Pulmonary artery endothelial cell (primary cell): ENCODE measurements at places on chromosomes 3 and 15.

- DNase-seq: no peak
These were observed 165.8 kb downstream of the PLCL2 start for GRCh38 chr3:17050506-17050905.

DNA sequence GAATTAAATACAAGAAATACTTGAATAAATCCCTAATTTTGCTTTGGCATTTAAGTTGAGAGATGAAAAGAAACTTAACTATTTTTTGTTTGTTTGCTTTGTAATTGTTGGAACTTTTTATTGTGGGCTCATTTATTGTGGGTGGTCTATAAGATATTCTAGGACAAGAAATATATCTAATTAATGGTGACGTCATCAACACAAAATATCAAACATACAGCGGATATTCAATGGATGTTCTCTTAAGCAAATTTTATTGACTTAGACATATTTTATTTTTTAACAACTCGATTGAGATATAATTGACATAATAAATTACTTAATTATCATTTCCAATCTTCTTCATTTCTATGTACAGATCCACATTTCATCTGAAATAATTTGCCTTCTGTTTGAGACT is 30.0 kb downstream of the SYNPR start:
- DNase-seq: no peak

DNA sequence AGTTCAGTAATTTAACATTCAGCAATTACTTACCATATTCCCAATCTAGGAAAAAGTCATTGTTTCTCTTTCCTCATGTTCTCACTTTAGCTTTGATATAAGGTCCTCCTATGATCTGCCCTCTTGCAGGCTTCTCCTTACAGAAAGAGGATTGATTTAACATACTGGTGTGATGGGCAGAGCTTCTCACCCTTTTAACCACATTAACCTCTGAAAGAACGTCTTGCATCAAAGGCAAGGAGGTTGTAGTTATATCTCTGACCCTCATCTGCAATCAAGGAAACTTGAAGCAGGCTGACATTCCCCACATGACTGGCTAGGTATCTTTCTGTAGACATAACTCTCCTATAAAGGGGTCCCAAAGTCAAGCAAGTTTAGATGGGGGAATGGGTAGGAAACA is 39.5 kb downstream of the BTLA start:
- no peak for DNase-seq

DNA sequence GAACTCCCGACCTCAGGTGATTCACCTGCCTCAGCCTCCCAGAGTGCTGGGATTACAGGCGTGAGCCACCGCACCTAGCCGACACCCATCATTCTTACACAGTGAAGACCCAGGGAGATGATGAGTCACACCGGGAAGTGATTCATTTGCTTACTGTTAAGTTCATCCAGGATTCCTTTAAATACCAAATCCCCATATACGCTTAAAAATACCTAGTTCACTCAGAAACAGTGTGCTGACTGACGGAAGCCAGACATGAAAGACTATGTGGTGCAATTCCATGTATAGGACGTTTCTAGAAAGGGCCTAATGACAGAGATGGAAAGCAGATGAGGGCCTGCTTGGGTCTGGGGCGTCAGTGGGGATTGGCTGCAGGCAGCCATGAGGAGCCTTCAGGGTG is 75.2 kb downstream of the APBA2 start:
- DNase-seq: peak; percentile 53

DNA sequence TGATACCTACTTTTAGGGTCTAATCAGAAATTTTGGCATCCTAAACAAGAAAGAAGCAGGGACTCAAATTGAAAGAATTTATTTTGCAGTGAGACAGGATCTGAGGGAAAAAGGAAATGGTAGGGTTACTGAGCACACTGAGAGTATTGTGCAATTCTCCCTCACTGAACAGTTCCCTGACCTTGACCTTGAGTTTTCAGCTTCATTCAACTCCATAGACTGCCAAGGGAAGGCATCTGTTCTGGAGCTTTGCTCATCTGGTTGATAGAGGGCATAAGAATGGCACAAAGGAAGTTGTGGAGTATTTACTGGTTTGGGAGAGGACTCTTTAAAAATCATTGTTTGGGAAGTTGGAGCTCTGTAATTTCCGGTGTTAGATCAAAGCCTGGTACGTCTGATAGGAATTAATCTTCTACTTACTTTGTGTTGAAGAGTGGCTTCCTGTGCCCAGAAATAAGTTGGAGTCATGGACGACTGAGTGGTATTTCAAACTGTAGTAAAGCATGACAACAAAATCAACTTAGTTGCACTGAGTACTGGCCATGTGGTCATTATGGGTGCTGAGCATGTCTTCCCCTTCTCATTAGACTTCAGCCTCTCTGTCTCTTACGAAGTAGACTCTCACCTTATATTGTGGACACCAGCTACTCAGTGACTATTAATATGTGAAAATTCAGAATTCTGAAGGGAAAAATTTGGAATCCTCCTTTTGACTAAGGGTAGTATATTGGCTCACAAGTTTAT is 40.8 kb downstream of the CLDN1 start:
- peak; percentile 5 for DNase-seq

DNA sequence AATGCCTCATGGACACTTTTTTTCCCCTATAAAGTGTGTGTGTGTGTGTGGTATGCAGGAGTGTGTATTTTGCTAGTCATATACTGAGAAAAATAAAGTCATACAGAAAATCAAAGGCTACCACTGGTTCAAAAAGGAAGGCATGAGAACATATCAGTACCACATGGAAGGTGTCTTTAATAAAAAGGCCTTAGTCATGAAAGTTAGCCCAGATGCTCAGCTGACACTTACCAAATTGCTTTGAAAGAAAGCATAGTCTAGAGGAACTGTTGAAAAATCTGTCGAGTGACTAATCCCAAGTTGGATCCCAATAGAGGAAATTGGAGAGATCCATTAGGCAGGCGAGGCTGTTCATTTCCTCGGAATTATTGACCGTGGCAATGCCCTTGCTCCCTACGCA is 432.9 kb upstream of the CFAP20DC start:
- no peak for DNase-seq

DNA sequence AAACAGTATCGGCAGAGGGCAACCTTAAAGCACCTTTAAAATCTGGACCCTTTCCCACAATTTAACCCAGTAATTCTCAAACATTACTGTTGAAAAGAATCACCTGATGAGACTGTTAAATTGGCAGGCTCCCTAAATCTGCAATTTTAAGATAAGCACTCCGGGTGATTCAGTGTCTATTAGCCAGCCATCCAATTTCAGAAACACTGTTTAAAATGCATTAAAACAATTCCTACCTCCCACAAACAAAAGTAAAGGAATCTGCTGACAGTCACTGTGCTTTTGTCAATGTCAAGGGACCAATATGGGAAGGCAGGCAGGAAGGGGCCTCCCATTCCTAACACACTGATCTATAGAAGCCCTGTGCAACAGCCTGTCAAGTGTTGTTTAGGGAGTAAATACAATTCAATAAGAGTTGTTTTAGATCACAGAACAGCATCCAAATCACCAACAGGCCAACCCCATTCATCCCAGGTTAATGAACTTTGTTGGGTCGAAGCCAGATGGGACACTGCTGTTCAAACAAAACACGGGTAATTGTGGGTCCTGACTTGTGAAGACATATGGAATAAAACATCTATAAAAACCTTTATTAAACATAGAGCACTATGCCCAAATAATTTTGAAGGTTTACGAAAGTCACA is 21.4 kb downstream of the SIAH2 start:
- DNase-seq: no peak

- no peak for DNase-seq
These were observed 747 bp upstream of the ZNF592 start for GRCh38 chr15:84747416-84748273.

GRCh38 chr3:143339451-143339850 is 219.9 kb downstream of the CHST2 start:
- no peak for DNase-seq

DNA sequence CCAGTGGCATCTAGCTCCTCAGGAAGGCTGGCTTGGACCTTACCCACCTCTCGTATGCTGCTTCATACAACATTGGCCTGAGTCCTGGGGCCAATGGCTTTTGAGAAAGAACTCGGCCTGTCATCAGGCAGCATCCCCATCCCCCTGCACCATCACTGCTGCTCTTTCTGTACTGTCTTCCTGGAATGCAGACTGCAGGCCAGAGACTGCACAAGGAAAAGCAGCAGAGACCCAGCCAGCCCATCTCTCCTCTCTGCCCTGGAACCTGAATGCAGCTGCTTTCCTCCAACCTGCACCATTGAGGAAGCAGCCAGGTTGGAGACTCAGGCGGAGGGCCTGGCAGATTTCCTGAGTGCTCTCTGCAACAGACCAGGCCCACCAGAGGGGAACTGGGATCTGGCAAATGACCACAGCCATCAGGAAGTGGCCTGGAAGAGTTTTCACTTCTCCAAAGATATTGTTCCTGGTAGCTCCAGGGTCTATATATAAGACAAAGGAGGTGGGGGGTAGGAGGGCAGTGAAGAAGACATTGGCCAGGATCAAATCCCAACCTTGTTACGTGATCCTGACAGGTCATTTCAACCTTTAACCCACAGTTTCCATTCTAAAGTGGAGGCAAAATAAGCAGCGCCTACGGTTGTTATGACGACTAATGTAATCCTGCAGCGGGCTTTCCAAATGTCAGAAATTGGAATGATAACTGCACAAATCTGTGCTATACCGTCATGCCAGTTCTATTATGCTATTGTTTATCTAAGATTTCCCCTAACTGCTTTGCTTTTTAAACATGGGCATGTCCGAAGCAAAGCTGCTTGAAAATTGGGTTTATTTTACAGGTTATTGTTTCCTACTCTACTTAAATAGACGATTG is 24.4 kb upstream of the RAB7A start:
- DNase-seq: no peak

DNA sequence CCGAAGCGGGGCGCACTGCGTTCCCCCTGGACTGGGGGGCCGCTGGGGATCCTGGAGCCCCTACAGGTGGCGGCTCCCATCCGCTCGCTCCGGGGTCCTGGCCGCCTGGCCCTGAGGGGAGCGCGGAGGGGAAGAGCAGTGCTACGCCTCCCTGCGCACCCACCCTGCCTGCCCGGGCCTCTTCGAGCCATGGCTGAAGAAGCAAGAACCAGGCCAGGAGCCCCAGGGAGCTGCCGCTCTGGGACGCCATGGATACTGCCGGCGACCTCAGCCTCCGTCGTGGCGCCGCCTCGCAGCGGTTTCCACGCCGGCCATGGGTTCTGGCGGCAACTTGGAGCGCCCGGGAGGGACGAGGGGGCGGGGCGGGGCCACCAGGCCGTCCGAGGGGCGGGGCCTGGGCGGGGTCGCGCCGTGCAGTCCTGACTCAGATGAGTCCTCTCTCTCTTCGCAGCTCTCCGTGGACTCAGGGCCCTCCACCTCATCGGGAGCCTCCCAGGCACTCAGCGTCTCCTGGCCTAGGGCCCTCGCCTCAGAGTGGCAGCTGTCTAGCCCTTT is 50.9 kb downstream of the MYL3 start:
- no peak for DNase-seq

- no peak for DNase-seq
These were observed 21.7 kb downstream of the PARP16 start for GRCh38 chr15:65264863-65265430.

GRCh38 chr3:16975083-16975482 is 90.3 kb downstream of the PLCL2 start:
- DNase-seq: no peak

- no peak for DNase-seq
These were observed 109.4 kb upstream of the MBNL1 start for GRCh38 chr3:152159328-152159727.

GRCh38 chr3:12695916-12696315 is 32.0 kb upstream of the RAF1 start:
- DNase-seq: no peak

GRCh38 chr3:118501152-118501551 is 533.5 kb downstream of the IGSF11 start:
- DNase-seq: no peak

- DNase-seq: no peak
These were observed at the start of gene SPSB4 for GRCh38 chr3:141050576-141051442. TSS of gene SPSB4 (plus strand) at chr3:141051347. CDS start at chr3:141066105, 14,758 bp downstream.

DNA sequence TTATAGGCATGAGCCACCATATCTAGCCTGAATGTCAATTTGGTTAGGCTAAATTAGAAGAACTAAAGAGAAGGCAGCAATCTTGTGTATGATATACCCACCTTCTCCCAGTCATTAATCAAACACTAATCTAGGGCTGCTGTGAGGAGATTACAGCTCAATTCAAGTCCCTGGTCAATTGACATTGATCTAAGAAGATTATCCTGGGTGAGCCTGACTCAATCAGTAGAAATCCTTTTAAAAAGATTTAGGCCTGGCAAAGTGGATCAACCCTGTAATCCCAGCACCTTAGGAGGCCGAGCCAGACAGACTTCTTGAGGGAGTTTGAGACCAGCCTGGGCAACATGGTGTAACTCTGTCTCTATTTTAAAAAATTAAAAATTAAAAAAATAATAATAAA is 2.5 kb upstream of the DNAH12 start:
- no peak for DNase-seq

DNA sequence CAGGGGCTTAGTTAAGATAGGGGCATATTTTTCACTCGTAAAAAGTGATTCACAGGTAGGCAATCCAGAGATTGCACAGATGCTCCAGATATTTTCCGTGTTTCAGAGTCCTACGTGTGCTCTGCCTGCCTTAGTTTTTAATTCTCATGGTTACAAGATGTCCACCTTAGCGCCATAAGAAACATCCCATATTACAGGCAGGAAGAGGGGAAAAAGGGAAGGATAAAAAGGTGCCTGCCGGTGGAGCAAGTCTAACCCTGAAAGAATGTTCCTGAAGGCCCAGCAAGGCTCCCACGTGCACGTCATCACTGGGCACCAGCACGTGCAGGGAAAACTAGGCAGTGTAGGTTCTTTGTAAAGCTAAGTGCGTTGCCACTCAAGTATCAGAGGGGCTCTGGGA is 10.1 kb upstream of the MOBP start:
- no peak for DNase-seq

GRCh38 chr3:188229177-188229576 is 75.2 kb downstream of the LPP start:
- DNase-seq: peak; percentile 41

- no peak for DNase-seq
These were observed 613.1 kb downstream of the SI start for GRCh38 chr3:164465172-164465571.

DNA sequence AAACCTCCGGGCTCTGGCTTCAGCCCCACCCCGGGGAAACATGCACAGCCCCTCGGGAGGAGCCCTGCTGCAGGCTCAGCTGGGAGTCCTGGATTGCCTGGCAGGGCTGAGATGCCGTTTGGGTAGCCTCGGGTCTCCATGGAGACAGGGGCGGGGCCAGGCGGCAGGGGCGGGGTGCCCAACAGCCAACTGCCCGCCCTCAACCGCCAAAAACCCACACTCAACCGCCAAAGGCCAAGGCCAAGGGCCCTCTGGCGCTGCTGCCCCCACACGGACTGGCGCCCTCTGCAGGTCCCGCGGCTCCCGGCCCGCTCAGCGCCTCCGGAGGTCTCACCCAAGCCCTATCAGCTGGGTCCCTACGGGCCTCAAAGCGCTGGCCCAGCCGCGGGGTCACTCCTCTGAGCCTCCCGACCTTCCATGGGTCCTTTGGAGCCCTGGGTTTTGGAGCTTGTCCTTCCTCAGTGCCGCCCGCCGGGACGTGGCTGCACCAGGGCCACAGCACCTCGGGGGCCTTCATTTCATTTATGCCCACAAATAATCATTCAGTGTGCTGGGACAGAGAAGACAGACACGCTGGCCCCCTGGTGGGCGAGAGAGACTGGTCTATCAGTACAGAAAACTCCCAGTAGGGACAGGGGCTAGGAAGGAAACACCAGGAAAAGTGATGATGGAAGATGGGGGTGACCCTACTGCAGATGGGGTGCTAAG is 33.5 kb upstream of the ACAD9 start:
- DNase-seq: peak; percentile 55
